RCC 7860 (cell line): ENCODE measurements at places on chromosomes 7 and 10.
A peak's percentile ranks its signal among the peaks of the same experiment; 100 is the strongest.

DNA sequence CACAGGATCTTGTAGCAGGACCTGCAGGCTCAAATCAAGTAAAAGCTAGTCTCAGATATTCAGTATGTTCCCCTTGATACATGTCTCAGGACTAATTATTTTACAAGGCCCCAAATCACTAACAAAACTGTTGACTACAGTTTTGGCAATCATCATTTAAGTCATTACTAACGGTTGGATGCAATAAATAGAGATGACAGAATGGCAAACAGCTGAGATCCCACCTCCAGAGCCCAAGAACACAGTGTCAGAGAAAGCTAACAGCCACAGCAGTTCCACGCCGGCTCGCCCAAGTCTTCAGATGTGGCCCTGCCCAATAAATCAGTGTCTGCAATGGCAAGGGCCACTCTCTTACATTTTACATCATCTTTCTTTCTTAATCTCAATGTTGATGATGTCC, 87.6 kb downstream of the CTBP2 start:
- DNase-seq, result no peak

- peak; percentile 80 for DNase-seq
These were observed at the start of gene PARP12 for GRCh38 chr7:140062528-140063299. Gene PARP12 (minus strand): TSS chr7:140062951. CDS start chr7:140062847, 104 bp downstream.

DNA sequence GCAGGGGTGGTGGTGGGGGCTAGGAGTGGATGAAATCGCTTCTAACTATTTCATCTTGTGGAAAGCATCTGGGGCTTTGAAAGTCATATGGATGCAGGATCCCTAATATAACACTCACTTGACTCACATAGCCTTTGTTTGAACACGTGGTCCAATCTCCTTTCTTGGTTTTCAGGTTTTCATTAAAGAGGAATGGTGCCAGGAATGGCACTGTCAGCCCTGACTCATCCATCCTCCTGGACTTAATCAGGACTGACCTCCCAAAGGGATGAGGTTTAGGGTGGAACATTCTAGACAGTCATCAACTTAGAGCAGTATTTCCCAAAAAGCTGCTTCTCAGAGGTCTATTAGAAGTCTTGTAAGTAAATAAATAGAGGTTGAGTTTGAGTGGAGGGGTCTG, 162.0 kb upstream of the PLXNA4 start:
- peak; percentile 87 for DNase-seq

DNA sequence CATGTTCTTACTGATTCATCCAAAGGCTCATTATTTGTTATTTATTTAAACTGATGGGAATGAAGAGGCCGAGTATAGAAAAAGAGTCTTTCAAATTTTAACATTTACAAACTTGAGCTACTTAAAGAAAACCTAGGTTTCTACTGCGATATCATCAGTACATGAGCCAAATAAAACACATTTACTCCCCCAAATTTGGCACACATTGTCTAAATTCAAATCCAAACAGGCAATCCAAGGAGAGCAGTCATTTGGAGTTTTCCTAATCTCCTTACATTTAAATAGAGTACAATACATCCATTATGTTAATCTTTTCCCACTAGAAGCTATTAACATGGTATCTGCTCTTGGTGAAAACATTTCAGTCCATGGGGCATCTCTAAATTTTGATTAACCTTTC, 2.2 kb downstream of the NMT2 start:
- no peak for DNase-seq

- no peak for DNase-seq
These were observed 500.2 kb upstream of the GALNT17 start for GRCh38 chr7:70631718-70632117.

DNA sequence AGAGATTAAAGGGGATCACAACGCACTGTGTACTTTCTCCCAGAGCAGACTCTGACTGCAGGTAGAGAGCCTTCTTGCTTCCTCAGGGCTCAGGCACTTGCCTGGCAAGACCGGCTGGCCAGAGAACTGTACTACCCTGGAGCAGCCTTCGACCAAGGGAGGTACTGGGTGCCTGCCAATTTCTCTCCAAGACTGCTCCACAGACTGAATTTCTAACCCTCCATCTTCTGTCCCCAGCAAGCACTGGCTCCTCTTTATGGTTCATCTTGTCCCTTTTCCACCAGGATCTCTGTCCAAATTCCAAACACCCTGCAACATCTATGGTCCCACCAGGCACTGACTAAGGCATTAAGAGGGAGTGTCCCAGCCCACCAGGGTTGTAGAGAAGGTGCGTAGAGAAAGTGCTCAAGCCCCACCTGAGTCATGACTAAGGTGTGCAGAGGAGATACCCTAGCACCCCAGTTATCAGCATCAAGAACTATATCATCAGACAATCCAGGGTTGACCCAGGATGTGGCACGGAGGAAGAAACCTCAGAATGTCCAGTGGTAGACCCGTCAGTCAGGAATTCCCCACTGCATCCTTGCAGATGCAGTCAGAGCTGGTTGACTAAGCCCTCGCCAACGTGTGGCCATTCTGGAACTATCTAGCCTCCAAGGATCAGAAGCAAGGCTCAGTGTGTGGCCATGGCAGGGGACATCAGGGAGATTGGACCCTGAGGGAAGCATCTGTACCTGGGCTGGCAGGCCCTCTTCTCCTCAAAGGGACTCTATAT, 60.9 kb upstream of the CAMK2B start:
- DNase-seq, result peak; percentile 89

GRCh38 chr7:103715376-103716120, 269.5 kb upstream of the SLC26A5 start:
- no peak for DNase-seq

GRCh38 chr7:102983602-102984001, 70.8 kb downstream of the LRRC17 start:
- no peak for DNase-seq

GRCh38 chr7:150903606-150904005, 51.3 kb downstream of the AOC1 start:
- peak; percentile 57 for DNase-seq
